ENCODE measurements at places on chromosomes 11 and 22.

DNA sequence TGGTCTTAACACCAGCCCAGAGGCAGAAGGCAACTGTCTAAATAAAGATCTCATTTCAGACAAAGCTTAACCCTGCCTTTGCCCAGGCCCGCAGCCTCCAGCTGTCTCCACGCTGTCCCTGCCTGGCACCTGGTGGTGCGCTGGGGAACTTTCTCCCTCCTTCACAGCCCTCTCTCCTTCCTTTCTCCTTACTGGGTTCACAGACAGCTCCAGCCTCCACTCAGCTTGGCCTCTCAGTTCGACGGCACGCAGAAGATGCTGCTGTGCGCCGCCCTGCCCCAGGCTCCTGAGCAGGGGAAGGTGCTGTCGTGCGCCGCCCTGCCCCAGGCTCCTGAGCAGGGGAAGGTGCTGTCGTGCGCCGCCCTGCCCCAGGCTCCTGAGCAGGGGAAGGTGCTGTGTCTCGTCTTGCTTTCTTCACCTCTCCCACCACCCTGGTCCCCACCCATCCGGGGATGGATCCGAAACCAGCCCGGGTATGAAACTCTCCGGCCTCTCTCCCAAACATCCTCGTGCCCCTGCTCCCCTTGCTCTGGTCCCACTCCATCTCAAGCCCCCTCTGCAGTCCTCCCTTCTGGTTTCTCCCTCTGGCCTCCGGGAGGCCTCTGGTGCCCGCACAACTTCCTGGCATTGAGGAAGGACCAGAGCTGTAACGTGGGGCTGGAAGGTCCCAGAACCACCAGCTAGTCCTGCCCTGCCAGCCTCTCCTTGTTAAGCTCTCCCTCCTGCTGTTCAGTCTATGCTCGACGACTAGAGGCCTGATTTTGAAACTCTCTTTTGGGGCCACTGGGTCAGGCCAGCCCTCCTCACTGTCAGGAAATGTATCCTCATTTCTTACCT is 22.9 kb upstream of the JAM3 start:
- H3K4me1 ChIP-seq = peaks cover 9% of the 10 kb centered on the region
- H3K4me3 ChIP-seq = no peak overlapping the region
- H3K36me3 ChIP-seq = no peaks in the 10 kb centered on the region
- no peak for DNase-seq
- H3K27ac ChIP-seq = peak overlapping the region; percentile 69
- no peaks in the 10 kb centered on the region for H3K27me3 ChIP-seq

GRCh38 chr22:18023509-18024275 is 669 bp downstream of the MICAL3 start:
- no peaks in the 10 kb centered on the region for H3K36me3 ChIP-seq
- H3K27ac ChIP-seq = peak overlapping the region; percentile 69
- peaks cover 28% of the 10 kb centered on the region for H3K4me1 ChIP-seq
- peak overlapping the region; percentile 59 for H3K4me3 ChIP-seq

GRCh38 chr11:12099132-12099873 is 11.1 kb upstream of the MICAL2 start:
- no peak overlapping the region for H3K4me3 ChIP-seq
- H3K4me1 ChIP-seq = peaks cover 33% of the 10 kb centered on the region
- no peaks in the 10 kb centered on the region for H3K36me3 ChIP-seq
- DNase-seq = peak; percentile 2

- no peak for DNase-seq
- H3K27ac ChIP-seq = no peak overlapping the region
- H3K27me3 ChIP-seq = no peaks in the 10 kb centered on the region
- no peak overlapping the region for H3K4me3 ChIP-seq
These were observed 27.3 kb upstream of the CREB3L1 start for GRCh38 chr11:46249938-46250744.

- no peak overlapping the region for H3K4me3 ChIP-seq
- H3K36me3 ChIP-seq = no peaks in the 10 kb centered on the region
- H3K27me3 ChIP-seq = no peaks in the 10 kb centered on the region
- H3K27ac ChIP-seq = no peak overlapping the region
- peaks cover 12% of the 10 kb centered on the region for H3K4me1 ChIP-seq
These were observed 230.4 kb downstream of the ST3GAL4 start for GRCh38 chr11:126585774-126586491.

DNA sequence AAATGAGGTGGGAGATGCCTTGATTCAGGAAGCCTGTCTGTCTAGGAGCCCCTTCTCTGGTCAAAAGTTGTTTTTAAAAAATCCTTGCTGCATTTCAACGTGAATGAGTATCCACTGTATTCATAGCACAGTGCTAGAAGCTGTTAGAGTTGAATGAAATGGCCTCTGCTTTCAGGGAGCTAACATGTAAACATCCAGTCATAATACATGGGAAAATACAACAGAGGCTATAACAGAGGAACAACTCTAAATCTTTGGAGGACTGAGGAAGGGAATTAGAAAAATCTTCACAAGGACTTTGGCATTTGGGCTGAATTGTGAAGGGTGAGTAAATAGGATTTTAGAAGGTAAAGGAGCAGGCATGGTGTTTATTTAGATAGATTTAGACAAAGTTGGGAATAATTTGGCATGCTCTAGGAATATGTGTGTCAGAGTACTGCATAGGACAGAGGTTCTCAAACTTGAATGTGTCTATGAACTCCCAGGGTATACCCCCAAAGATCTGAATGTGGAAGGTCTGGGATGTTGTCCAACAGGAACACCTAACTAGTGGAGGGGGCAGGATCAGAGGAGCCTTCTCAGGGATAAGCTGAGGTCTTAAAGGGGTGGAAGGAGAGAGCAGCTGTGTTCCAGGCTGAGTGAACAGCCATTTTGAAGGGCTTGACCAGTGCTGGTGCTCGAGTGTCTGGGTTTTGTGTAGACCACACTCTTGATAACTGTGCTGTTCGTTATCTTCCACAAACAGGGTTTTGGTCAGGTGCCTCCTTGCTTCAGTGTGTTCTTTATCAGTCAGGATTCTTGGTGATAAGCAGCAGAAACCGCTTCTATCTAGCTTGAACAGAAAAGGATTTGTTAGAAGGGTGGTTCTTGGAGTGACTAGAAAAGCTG is 12.7 kb downstream of the SREBF2 start:
- H3K27ac ChIP-seq = peak overlapping the region; percentile 43
- no peaks in the 10 kb centered on the region for H3K27me3 ChIP-seq
- no peak for DNase-seq
- H3K4me1 ChIP-seq = peaks cover 75% of the 10 kb centered on the region

DNA sequence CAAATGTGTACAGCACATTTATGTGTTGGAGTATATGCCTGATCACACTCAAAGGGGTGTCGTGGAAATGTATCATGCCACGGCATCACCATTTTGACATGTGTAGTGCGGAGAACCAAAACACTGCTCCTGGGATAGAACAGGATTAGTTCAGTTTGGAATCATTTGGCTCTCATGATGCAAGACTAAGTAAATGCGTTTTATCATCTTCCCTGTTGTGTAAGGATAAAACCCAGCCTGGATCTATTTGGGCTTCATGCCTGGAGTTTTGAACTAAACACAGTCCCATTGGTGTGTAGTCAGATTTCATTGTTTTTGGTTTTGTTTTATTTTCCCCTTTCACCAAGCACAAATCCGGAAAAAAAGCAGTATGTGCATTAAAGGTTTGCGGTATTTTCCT is 574.3 kb downstream of the NTM start:
- DNase-seq = peak; percentile 63
- no peaks in the 10 kb centered on the region for H3K27me3 ChIP-seq
- no peaks in the 10 kb centered on the region for H3K4me1 ChIP-seq
- no peak overlapping the region for H3K27ac ChIP-seq
- no peaks in the 10 kb centered on the region for H3K36me3 ChIP-seq

DNA sequence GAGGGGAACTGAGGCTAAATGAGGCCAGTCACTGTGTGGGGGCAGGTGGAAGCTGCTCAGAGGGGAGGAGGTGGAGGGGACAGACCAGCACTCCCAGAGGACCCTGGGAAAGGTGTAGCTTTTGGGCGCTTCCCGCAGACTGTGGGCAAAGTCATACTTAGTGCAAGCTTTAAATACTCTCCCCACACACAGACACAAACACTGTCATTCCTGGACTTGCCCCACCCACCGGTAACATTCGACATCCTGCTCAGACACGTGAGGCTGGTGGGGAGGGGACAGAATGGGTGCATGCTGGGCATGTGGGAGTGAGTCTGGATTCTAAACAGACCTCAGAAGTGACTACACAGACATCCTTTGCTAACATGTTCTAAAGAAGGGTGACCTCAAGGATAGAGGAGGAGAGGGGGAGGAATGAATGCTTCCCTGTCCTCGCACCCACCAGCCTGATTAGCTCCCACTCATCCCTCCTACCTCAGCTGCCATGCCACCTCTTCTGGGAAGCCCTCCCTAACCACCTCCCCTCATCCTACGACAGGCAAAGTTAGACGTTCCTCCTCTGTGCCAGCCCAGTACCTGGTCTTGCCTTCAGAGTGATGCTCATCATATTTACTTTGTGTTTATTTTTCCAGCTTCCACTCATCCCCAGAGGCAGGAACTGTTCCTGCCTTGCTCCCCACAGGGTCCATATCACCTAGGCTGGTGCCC is 22.2 kb downstream of the TSKU start:
- peaks cover 11% of the 10 kb centered on the region for H3K27me3 ChIP-seq
- H3K4me3 ChIP-seq = no peak overlapping the region
- peaks cover 25% of the 10 kb centered on the region for H3K4me1 ChIP-seq
- no peak for DNase-seq

DNA sequence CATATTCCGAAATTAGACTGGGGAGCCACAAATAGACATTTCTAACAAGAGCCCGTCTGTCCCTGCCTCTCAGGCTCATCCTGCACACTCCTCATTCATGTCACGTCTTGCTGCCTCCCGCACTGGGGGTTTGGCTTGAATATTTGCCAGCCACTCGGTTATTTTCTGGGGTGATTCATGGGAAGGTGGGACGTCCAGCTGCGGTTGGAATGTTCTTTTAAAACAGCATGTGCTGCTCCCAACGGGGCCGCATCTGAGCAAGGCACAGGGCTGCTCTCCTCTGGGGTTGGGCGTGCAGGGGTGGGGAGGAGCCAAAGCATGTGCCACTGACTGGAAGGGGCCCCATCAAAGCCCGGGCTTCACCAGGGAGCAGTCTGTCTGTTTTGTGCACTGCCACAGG is 25.9 kb upstream of the SLC5A4 start:
- H3K27me3 ChIP-seq = peaks cover 46% of the 10 kb centered on the region
- H3K4me1 ChIP-seq = no peaks in the 10 kb centered on the region
- no peaks in the 10 kb centered on the region for H3K36me3 ChIP-seq
- no peak for DNase-seq
- no peak overlapping the region for H3K4me3 ChIP-seq

DNA sequence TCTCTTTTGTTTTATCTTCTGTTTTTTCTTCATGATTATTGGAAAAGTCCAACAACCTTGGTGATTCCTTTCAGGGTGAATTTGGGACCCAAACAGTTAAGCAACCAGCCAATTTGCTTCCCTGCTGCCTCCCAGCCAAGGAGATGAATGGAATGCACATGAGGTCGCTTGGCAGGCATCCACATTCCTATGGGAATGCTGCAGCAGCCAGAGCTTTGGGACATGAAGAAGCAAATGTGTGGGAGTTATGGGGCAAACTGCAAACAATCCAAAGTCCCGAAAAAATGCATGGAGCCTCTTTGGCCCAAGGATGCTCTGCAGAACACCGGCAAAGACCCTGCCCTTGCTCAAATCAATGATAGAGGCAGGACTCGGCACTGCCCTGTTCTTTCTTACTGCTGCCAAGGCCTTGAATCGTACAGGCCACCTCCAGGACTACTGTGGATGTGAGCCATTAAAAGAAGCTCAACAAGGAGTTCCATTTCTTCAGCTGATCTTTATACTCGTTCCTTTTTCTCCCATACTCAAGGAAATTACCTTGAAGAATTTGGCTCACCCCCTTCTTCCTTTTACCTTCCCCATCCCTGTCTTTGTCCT is 117.3 kb upstream of the TEAD1 start:
- H3K4me1 ChIP-seq = peaks cover 25% of the 10 kb centered on the region
- no peaks in the 10 kb centered on the region for H3K36me3 ChIP-seq
- no peaks in the 10 kb centered on the region for H3K27me3 ChIP-seq
- no peak overlapping the region for H3K4me3 ChIP-seq

DNA sequence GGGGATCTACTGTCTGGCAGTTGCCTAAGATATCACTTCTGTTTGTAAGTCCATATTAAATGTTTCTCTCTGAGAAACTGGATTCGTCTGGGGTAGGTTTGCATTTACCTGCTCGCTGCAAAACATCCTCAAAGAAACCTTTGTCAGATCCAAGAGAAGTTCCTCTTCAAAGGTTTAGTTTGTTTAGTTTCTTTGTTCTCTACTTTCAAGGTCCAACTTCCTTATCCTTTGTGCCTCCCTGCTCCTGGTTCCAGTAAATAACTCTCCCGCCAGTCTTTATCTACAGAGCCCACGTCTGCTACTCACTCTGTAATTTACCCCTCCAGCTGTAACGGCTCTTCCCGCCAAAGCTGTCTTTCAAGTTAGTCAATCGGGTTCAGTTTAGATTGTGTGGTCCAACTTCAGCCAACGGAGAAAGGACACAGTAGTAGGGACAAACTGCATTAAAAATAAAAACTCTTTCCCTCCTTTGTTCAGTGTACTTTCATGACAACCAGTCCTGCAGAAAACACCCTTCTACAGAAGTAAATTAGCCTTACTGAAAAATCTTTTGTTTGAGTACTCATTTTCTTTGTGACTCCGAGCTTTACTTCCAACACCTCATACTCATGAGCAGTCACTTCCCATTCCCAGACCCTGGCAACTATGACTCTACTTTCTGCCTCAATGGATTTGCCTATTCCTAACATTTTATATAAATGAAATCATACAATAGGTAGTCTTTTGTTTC is 41.0 kb downstream of the TMPRSS5 start:
- no peak overlapping the region for H3K4me3 ChIP-seq
- H3K4me1 ChIP-seq = peaks cover 5% of the 10 kb centered on the region
- no peaks in the 10 kb centered on the region for H3K27me3 ChIP-seq
- no peaks in the 10 kb centered on the region for H3K36me3 ChIP-seq
- H3K27ac ChIP-seq = peak overlapping the region; percentile 39

- H3K4me1 ChIP-seq = no peaks in the 10 kb centered on the region
- peak; percentile 22 for DNase-seq
- H3K27me3 ChIP-seq = no peaks in the 10 kb centered on the region
- no peak overlapping the region for H3K4me3 ChIP-seq
These were observed 171.8 kb downstream of the DSCAML1 start for GRCh38 chr11:117625237-117625636.

GRCh38 chr22:44451016-44451415 is 47.0 kb downstream of the RTL6 start:
- no peaks in the 10 kb centered on the region for H3K36me3 ChIP-seq
- H3K4me1 ChIP-seq = peaks cover 6% of the 10 kb centered on the region
- no peak for DNase-seq
- no peak overlapping the region for H3K4me3 ChIP-seq
- H3K27me3 ChIP-seq = no peaks in the 10 kb centered on the region

GRCh38 chr22:39353346-39353745 is 3.6 kb downstream of the SYNGR1 start:
- no peaks in the 10 kb centered on the region for H3K36me3 ChIP-seq
- H3K4me1 ChIP-seq = peaks cover 8% of the 10 kb centered on the region
- DNase-seq = no peak
- no peaks in the 10 kb centered on the region for H3K27me3 ChIP-seq

DNA sequence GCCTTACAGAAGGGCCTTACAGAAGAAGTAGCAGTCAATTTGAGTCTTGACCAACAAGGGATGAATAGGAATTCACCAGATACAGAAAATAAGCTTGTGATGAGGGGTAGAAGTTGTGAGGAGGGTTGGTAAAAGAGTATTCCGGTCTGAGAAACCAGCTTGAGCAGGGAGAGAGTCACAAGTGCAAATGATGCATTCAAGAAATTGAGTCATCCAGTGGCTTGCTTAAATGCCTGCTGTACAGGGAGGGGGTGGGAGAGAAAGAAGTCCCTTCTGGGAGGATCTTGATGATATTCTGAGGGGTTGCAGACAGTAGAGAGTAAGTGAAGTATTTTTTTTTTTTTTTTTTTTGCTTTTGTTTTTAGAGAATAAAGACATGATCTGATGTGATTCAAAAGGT is 9.2 kb downstream of the CCKBR start:
- no peaks in the 10 kb centered on the region for H3K36me3 ChIP-seq
- no peaks in the 10 kb centered on the region for H3K4me1 ChIP-seq
- H3K27me3 ChIP-seq = no peaks in the 10 kb centered on the region
- H3K4me3 ChIP-seq = no peak overlapping the region
